Regular cardiac myocyte (primary cell): ENCODE measurements at places on chromosomes 2 and 18. TPM values are rescaled to one million over a fixed set of nuclear protein-coding genes. Genes with fewer than 3 reads are reported as not detected.

Gene KCNG2
- total RNA-seq = 0.19 and 1.1 TPM in 2 replicates

Gene KCNE4
- 45.4 and 151 TPM in 2 replicates for total RNA-seq

Gene PIEZO2
- 2.9 and 5.1 TPM in 2 replicates for total RNA-seq

Gene CRYGC
- total RNA-seq = not detected in 2 replicates

Gene UGT1A6
- total RNA-seq = 0.58 and 1.4 TPM in 2 replicates

Gene DLX1
- total RNA-seq = under 0.01 and 2.1 TPM in 2 replicates

Gene USP34
- 73.2 and 104 TPM in 2 replicates for total RNA-seq

Gene GIGYF2
- 53.3 and 58.3 TPM in 2 replicates for total RNA-seq

Gene RNASEH1
- 27.9 and 46.2 TPM in 2 replicates for total RNA-seq

Gene ADRA2B
- 2.0 TPM in 1 of 2 replicates, not detected in the other for total RNA-seq

Gene SNRNP27
- total RNA-seq = 60.3 and 71.3 TPM in 2 replicates

Gene ITGA6
- total RNA-seq = 16.3 and 22.6 TPM in 2 replicates

Gene NPHP1
- total RNA-seq = 3.6 and 5.6 TPM in 2 replicates

Gene LRRTM4
- total RNA-seq = not detected in 2 replicates

Gene CFAP65
- not detected in 2 replicates for total RNA-seq

Gene VIT
- 0.19 and 0.85 TPM in 2 replicates for total RNA-seq

Gene CXCR1
- not detected in 2 replicates for total RNA-seq

Gene CABYR
- 2.3 and 5.9 TPM in 2 replicates for total RNA-seq

Gene LIMS3
- total RNA-seq = 1.1 and 1.5 TPM in 2 replicates

Gene EML6
- total RNA-seq = 0.58 and 1.1 TPM in 2 replicates

Gene CHRNG
- total RNA-seq = not detected in 2 replicates

Gene EVX2
- not detected in 2 replicates for total RNA-seq

Gene LINC00305
- total RNA-seq = not detected in 2 replicates

Gene SIX2
- 2.0 and 2.7 TPM in 2 replicates for total RNA-seq

Gene RFX8
- 5.6 and 6.7 TPM in 2 replicates for total RNA-seq

Gene AKAIN1
- 0.56 TPM in 1 of 2 replicates, not detected in the other for total RNA-seq

Gene RBBP8
- total RNA-seq = 26.8 and 48.9 TPM in 2 replicates

Gene ADCYAP1
- total RNA-seq = not detected in 2 replicates

Gene IMPA2
- total RNA-seq = 7.1 and 9.0 TPM in 2 replicates

Gene OSBPL1A
- total RNA-seq = 17.1 and 35.2 TPM in 2 replicates

Gene LBX2
- 2.1 and 2.8 TPM in 2 replicates for total RNA-seq

Gene PTPRN
- 2.1 and 12.7 TPM in 2 replicates for total RNA-seq

Gene DSEL
- total RNA-seq = 55.0 and 60.0 TPM in 2 replicates

Gene MYOM1
- total RNA-seq = 0.38 and 5.6 TPM in 2 replicates
